ENCODE measurements at places on chromosomes 16 and 17.

DNA sequence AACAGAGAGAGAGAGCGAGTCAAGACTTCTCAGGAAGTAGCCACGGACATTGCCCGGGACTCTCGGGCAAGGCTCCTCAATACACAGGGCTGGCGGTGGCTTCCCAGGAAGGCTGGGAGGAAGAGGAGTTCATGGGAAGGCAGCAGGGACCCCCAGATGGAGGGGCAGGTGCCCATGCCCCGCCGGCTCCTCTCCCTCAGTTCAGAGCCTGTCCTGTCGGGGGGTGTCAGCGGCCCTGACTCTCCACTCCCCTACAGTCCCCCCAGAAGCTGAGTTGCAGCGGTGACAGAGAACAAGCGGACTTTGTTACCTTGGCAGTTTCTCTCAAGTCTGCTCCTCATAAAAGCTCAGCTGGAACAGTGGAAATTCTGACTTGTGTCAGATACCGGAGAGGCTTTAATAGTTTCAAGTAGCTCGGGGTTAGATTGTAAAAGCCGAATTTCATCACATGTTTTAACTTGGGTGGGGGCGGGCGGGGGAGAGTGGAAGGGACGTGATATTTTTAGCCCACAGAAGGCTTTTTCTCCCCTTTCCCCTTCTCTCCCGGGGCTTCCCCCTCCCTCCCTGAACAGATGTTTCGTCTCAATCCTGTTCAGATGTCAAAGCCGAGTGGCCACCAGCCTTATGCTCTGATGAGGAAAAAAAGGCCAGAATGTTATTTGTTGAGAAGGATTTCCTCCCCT, 65.2 kb downstream of the NKD1 start:
- no peak for DNase-seq

DNA sequence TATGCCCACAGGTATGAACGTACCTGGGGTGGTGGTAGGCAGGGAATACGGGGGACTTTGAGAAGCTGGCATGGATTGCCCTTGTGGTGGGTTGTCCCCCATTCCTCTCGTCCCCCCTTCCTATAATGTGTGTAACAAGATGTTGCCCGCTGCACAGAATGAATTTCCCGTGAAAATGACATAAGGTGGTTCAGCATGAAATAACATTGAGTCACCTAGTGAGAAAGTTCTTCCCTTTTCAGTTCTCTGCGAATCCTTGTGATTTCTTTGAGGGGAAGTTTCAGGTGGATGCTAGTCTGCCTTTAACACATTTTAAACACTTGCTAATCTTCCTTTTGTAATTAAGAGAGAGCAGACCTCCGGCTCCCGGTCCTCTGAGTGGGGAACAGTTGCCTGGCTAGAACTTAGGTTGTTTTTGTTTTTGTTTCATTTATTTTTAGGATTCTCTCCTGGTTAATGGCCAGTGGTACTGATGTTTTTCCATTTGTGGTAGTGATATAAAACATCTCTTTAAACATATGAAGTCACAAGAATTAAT, 58.9 kb downstream of the RAP1GAP2 start:
- DNase-seq, result peak; percentile 20

- DNase-seq, result no peak
These were observed 35.9 kb upstream of the CHMP6 start for GRCh38 chr17:80955671-80956280.

GRCh38 chr17:66344473-66344872, 42.1 kb downstream of the PRKCA start:
- DNase-seq, result no peak

GRCh38 chr17:42459801-42460281, 1.2 kb downstream of the ATP6V0A1 start:
- peak; percentile 76 for DNase-seq

Data from GM23248 (cell line).